ENCODE measurements at places on chromosomes 3 and 15.

DNA sequence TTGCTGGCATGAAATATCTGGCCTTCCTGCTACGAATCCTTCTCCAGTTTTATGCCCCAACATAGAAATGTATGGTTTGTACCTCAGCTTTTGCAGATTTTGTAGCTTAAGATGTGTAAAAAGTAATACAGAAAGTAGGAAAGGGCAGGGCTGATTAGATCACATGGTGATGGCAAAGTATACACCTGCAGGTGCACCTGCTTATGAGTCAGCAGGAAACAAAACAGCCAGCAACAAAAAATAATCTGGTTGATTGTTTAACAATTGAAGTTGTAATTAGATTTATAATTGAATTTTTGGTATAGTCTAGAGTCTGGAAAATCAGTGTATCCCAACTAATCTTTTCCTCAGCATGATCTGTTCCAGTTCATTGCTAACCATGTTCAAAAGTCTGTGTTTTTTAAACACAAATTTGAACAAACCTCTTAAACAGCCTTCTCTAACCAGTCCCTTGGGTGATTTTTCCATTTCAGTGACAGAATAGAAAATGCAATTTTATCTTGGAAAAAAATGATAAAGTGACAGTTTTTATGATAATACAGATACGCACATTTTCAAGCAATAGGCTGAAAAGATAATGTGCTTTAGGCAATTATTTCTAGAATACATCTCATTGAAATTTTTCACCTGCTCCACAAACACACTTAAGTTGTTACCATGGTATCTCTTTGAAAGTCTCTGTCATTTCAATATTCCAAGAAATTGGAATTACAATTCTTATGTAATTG lies 477.4 kb downstream of the NAALADL2 start:
- DNase-seq, result no peak

DNA sequence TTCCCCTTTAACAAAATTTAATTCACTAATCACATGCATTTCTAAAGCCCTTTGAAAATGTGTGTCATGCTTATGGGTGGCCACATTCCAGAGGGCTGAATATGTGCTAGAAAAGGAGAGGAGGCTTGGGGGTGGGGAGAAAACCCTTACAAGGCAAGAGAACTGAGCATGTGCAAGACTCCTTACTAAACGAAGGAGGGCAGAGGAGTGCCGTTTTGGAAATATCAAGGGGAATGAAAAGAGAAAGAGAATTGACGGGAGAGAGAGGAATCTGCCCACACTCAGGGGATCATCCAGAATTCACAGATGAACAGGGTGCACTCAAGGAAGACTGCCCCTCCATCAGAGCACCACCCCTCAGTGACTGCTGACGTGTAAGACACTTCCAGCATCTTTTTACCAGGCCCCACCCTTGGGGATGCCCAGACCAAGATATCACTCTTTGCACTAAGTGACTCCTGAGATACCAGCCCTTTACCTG lies 37.9 kb upstream of the TSC22D2 start:
- no peak for DNase-seq

- no peak for DNase-seq
These were observed 185.8 kb upstream of the UBE3A start for GRCh38 chr15:25624504-25625177.

- no peak for DNase-seq
These were observed 1.3 kb downstream of the RAD51 start for GRCh38 chr15:40696228-40696627.

DNA sequence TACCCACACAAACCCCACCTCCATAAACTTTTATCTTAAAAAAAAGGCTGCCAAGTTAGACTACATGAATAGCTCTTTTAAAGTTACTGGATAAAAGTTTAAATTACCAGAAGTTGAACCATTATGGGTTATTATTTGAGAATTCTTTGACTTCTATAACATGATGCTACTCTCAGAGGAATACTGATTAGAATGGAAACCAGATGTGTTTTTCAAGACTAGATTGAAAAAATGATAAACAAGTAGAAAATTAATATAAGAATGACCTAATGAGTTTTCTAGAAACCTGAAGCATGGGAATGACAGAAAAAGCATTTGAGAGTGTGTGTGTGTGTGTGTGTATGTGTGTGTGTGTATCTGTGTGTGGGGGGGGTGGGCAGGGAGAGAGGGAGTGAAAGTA lies 12.4 kb upstream of the FGF7 start:
- no peak for DNase-seq
